HuH-7 (cell line): ENCODE measurements at places on chromosomes 13 and 19.

GRCh38 chr13:31775686-31776085 is 36.4 kb downstream of the RXFP2 start:
- no peak for DNase-seq

DNA sequence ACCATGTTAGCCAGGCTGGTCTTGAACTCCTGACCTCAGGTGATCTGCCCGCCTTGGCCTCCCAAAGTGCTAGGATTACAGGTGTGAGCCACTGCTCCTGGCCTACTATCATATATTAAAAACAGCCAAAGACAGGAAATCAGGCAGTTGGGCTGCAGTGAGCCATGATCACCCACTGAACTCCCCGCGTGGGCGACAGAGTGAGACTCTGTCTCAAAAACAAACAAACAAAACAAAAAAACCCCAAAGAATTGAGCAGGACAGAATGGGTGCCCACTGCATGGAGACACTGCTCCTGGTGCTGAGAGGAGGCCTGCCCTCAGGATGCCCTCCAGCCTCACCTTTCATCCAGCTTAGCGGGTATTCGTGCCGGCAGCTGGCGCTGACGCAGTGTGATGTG is 5.2 kb upstream of the RINL start:
- DNase-seq: no peak

DNA sequence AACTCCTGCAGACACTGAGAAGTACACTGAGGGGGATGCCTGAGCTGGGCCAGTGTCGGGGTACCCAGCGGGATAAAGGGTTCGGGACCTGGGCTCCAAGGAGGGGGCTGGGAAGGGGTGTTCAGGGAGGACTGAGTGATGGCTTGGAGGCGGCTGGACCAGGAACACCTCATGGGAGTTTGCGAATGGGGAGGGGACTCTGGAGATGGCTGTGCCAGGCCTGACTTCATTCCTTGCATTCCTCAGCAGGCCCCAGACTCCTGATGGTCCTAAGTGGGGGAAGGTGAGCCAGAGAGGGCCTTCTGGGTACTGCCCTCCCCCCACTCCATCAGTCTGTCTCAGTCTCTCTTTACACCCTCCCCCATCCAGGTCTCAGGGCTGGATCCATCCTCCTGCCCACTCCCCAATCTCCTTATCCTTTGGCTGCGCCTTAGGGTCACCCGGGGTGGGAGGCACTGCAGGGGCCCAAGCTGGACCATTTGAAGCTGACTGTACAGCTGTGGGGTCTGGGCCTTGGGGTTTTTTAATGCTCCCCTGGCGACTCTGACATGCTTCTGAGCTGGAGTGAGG is 13.8 kb downstream of the PAK4 start:
- DNase-seq: no peak

DNA sequence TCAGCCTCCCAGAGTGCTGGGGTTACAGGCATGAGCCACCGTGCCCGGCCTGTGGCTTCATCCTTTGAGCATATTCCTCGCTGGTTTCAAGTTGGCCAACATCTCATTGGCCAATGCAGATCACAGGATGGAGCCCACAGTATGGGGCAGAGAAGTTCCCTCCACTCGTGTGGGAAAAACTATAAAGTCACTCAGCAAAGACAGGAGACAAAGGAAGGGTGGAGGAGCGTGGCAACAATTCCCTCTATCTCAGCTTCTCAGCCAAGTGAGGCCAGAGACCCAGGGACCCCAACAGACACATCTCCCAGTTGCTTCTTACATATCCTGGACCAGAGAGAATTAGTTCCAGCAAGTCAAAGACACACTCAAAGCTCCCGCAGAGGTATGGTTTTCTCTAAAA is 184.6 kb upstream of the SOX1 start:
- no peak for DNase-seq

DNA sequence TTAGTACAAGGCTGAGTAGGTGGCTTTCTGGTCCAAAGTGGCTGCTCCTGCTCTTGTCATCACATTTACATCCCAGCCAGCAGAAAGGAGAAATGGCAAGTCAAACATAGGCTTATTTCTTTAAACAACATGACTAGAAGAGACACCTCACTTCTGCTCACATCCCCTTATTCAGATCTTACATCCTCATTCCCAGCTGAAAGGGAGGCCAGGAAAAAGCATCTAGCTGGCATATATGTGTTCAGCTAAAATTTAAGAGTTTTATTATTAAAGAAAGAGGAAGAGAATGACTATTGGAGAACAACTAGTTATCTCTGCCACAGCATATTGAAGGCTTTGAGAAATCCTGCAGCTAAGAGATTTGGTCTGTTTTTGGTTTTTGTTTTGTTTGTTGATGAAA is 34.1 kb downstream of the RGCC start:
- DNase-seq: no peak

GRCh38 chr13:98447881-98448641 is 128.8 kb downstream of the STK24 start:
- DNase-seq: peak; percentile 19

GRCh38 chr13:27401210-27401609 is 23.2 kb upstream of the GTF3A start:
- no peak for DNase-seq

DNA sequence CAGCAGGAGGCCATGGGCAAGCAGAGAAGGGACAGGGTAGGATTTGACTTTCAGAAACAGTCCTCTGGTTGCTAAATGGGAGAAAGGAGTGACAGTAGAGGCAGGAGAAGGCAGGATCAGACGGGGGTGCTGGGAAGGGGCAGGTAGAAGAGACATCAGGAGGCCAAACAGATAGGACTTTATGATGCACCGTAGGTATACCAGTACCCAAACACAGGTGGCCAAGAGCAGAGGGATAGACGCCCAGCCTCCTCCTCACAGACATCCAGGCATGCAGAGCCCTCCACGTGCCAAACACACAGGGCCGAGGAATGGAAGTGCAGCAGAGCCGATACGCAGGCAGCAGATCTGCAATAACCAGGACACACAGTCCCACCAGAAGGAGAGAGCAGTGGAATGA is 1.3 kb upstream of the AXL start:
- DNase-seq: no peak

DNA sequence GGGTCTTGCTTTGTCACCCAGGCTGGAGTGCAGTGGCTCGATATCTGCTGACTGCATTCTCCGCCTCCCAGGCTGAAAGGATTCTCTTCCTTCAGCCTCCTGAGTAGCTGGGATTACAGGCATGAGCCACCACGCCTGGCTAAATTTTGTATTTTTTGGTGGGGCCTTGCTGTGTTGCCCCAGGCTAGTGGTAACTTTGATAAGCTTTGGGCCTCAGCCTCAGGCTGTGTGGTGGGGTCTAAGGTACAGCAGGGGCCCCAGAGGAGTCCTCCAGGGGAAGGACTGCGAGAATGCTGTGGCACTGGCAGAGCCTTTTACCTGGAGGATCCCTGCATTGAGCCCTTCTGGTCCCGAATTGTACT is 7.2 kb downstream of the DOT1L start:
- no peak for DNase-seq

GRCh38 chr13:37127691-37128241 is 22.3 kb upstream of the CSNK1A1L start:
- DNase-seq: no peak

- DNase-seq: no peak
Observed at GRCh38 chr13:99652141-99652540, 150.9 kb downstream of the TM9SF2 start.

DNA sequence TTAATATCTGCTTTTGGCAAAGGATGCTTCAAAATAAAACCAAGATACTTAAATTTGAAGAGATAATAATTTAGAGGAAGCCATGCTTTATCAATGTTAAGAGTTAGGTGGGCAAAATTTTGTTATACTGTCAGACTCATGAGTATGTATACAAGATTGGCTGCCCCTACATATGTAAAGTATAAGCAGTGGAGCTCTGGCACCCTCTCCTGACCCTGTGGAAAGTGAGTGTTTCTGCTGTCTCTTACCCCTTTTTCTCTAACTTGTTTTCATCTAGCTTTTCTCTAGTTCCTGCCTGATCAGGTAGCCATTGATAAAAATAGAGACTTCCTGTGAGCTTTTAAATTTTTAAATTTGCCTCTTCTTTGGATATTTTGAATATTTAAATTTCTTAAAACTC is 710.9 kb upstream of the SPRY2 start:
- DNase-seq: no peak

GRCh38 chr13:43881580-43881979 is 1.9 kb downstream of the LACC1 start:
- DNase-seq: no peak

DNA sequence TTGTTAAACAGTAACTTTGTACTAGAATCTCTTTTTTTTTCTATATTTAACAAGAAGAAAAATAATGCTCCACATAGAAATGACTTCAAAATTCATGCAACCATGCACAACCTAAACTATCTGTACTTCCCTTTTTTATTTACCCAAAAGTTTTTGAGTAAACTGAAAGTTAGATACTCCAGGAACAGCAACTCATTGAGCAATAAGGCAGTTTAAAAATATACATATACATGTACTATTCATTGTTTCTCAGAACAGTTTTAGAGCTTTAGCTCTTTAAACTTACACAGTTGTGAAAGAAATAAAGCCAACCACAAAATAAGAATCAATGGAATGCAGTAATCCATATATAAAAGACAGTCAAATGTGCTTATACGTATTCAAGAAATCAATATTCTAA is 39.2 kb downstream of the MTMR6 start:
- DNase-seq: no peak

DNA sequence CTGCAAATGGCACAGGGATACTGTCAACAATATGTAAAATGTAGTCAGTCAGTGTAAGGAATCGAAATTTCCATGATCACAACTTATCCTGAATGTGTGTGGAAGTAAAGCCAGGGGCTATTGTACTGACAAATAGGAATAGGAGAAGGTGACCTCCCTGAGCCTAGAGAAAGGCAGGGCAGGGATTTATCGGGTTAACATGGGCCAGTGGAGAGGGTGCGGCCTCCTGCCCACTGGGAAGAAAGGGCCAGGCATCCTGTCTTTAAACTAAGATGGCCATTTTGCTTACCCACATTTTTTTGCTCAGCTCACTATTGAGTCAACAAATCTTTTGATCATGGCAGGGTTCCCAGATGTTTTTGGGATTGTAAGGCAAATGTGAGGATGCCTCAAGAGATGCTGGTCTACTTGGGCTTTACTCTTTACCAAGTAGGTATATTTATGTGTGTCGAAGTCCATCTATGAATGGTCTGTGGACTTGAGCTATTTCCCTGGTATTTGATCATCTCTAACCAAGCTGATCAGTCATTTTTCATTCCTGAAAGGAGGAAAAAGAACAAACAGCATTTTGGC is 116.6 kb upstream of the RNF113B start:
- DNase-seq: no peak

GRCh38 chr19:8214802-8215201 is 5.6 kb downstream of the CERS4 start:
- no peak for DNase-seq

DNA sequence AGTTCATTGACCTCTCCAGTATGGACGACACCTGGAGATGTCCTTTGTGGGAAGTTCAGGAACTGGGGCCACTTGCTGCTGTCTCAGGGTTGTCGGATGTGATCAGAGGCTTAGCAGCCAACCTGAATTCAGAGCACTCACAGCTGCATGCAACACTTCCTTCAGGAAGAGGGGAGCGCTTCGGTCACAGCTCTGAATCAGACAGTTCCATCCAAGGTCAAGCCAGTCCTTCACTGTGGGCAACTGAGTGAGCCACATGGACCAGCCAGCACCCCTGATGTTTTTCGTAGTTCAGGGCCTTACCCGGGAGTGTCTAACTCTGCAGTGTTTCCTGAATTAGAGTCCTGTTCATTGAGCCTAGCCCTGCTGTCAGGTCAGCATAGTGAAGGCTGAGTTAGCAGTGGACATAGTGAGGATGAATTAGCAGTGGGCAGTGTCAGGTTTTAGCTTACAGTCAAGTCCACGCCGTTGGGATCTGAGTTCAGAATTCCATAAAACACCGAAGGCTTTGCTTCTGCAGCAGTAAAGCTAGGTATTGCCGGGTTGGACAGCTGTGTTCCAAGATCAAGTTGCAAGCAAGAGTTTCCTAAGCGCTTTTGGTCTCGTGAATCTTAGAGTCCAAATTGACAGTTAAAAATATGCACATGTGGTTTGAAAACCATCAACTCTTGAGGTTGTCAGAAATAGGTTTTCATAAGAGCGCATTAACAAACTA is 5.1 kb downstream of the ZNF555 start:
- no peak for DNase-seq

DNA sequence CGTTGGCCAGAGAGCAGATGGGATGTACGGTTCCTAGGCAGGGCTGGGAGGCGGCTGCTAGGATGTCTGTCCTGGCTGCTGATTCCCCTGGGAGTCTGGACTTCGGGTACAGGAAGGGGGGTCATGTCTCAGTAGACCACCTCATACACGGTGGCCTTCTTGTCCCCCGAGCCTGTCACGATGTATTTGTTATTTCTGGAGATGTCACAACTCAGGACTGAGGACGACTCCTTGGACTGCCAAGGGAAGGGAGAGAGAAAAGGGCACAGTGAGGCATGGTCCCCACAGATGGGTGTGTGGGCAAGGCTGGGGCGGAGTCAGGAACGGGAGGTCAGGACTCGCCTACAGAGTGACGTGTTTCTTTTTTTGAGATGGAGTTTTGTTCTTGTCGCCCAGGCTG is 20.4 kb downstream of the TLE6 start:
- no peak for DNase-seq

GRCh38 chr13:46607768-46608564 is 55.0 kb downstream of the LRCH1 start:
- DNase-seq: peak; percentile 15

DNA sequence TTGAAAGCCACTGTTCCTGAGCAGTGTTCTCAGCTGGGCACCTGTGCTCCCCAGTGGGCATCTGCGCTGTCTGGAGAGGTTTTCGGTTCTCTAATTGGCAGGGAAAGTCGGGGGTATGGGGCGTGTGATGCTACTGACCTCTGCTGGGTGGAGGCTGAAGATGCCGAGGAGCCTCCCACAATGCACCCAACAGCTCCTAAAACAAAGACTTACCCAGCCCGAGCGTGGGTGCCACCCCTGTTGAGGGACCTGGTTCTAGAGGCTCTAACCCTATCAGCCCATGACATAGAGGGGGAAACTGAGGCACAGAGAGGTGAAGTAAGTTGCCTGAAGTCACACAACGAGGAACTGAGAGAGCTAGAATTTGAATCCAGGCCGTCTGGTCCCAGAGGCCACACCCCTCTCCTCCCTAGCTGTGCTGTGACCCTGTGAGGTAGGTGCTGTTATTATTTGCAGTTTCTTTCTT is 2.3 kb downstream of the SPACA4 start:
- peak; percentile 91 for DNase-seq
